Cerebellar nuclear complex (tissue), 1 donor: ENCODE measurements at places on chromosomes 4 and X.

GRCh38 chr4:56674984-56675383 lies 6.1 kb downstream of the HOPX start:
- DNase-seq: no peak

GRCh38 chrX:77277911-77278310 lies 169.3 kb upstream of the FGF16 start:
- DNase-seq: no peak

DNA sequence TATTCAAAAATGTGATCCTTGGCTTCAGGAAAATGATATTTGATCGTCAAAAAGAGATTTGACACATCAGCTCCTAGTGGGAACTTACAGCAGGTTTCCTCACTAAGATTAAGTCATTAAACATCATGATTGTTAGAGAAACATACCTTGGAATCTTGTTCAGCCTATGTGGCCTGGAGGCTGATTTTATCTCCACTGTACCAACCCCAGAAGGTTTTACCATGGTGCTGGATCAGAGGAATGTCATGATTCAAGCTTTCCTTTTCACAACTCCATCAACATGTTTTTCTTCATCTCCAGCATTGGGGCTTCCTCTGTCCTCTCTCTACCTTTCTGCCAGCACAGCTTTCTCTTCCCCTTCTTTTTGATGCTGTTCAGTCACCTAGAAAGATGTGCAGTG lies 68.4 kb upstream of the MID1IP1 start:
- DNase-seq: no peak

DNA sequence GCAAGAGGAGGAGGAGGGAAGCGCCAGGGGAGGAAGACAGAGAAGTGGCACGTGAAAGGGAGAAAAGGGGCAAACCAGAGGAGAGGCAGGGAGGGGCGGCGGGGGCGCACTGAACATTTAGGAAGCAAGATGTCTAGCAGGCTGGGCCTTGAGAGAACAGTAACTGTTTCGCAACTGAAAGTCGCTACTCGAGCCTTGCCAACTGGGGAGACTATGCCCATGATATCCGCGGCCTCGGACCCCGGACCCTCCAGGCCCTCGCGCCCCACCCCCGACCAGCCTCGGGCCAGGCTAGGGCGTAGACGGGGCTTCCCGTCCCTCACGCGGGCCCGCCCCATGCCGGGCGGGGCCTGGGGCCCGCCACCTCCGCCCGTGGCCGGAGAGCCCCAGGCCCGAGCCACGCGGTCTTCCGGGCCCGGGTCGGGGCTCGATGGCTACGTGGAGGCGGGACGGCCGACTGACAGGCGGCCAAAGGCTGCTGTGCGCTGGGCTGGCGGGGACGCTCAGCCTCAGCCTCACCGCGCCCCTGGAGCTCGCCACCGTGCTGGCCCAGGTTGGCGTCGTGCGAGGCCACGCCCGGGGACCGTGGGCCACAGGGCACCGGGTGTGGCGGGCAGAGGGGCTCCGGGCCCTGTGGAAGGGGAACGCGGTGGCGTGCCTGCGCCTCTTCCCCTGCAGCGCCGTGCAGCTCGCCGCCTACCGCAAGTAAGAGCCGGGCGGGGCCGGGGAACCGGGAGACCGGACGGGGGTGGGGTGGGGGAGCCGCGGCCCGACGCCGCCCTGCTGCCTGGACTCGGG lies at the start of gene SLC25A43:
SLC25A43 (plus strand) TSS at position 363 of the 798 bp plus-strand sequence; CDS start at position 431, 68 bp downstream.
- no peak for DNase-seq

- no peak for DNase-seq
Observed at GRCh38 chr4:33134366-33134765, 2414.2 kb downstream of the PCDH7 start.

DNA sequence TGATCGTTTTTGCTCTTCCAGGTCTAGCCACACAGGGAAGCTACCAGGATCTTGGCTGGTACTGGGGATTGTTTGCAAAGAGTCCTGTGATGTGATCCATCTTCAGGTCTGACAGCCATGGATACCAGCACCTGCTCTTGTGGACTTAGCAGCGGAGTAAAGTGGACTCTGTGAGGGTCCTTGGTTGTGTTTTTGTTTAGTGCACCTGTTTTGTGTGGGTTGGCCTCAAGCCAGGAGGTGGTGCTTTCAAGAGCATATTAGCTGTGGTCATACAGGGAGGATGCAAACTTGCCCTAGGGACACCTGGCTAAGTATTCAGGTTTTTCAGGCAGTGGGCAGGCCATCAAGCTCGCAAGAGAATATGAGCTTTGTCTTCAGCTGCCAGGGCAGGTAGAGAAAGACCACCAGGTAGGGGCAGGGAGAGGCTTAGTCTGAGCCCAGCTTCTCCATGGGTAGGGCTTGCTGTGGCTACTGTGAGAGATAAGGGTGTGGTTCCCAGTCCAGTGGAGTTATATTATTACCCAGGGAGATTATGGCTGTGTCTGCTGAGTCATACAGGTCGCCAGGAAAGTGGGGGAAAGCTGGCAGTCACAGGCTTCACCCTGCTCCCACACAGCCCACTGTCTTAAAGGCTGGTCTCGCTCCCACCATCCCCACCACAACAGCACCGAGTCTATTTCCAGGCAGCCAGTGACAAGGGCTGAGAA lies 293.7 kb downstream of the PCDH18 start:
- no peak for DNase-seq

DNA sequence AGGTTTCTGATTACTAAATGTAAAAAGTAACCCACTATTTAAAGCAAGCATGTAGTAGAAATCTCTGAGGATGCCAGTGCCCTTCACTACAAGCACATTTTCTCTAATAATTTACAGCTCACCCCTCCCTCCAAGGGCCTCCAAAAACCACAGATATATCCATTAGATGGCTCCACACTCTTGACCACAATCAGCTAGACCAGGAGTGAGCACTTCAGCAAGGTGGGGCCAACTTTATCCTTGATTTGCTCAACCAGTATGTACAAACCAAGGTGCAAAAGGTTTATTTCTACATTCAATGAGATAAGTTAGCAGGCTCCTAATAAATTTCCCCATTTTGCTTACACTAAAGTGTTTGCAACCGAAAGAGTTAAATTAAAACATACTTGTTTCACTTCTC lies 35.8 kb downstream of the RFC1 start:
- DNase-seq: no peak

DNA sequence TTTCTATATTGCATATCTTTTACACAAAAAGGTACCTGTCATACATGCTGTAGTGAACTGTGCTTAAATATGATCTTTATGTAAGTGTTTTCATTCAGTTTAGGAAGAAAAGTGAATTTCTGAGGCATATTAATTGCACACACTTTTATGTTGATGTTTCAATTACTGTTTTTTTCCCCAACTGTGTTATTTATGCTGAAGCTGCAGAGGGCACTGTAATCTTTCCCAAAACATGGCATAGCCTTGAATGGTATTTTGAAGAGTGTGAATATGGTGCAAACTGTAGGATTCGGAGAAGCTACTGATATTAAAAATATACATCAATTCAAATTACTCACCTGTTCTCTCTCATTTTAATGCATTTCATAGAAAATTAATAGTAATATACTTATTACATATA lies 6.0 kb upstream of the CENPE start:
- DNase-seq: no peak

GRCh38 chr4:99815597-99816011 lies 1.0 kb upstream of the DAPP1 start:
- no peak for DNase-seq

DNA sequence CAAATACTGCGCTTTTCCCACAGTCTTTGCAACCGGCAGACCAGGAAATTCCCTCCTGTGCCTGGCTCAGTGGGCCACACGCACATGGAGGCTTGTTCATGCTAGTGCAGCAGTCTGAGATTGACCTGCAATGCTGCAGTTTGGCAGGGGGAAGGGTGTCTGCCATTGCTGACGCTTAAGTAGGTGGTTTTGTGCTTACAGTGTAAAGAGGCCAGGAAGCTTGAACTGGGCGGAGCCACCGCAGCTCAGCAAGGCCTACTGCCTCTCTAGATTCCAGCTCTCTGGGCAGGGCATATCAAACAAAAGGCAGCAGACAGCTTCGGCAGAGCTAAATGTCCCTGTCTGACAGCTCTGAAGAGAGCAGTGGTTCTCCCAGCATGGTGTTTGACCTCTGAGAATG lies 390.5 kb upstream of the TECRL start:
- no peak for DNase-seq

DNA sequence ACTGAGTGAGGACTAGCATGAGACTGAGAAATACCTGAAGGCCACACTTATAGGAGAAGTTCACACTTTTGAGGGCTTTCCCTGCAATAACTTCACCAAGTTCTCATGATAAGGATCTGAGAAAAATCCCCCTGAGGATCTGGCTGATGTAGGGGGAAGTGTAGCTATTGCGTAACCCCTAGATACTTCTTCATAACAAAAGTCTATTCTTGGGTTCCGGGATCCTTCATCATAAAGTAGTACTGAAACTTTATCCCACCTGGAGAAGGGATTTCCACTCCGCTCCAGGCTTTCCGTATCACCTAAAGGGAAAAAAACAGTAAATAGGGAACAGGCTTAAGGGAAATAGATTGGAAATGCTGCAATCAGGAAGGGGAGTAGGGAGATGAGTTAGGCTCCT lies 13.3 kb downstream of the USP27X start:
- no peak for DNase-seq
